ENCODE measurements at places on chromosomes 4 and X. TPM values are rescaled to one million over a fixed set of nuclear protein-coding genes. Genes with fewer than 3 reads are reported as not detected.

Gene PLS3
- polyA plus RNA-seq, result 30.9 TPM

Gene CRMP1
- 506 TPM for polyA plus RNA-seq

Gene AWAT2
- polyA plus RNA-seq, result not detected

Gene HERC5
- 2.8 TPM for polyA plus RNA-seq

Gene AKAP14
- 3.3 TPM for polyA plus RNA-seq

Gene XKRX
- not detected for polyA plus RNA-seq

Gene BST1
- polyA plus RNA-seq, result 1.2 TPM

Gene IBSP
- polyA plus RNA-seq, result not detected

Gene MAGIX
- polyA plus RNA-seq, result 5.5 TPM

Gene RAB39B
- 17.1 TPM for polyA plus RNA-seq

Gene STAG2
- 54.8 TPM for polyA plus RNA-seq

Gene LNX1
- polyA plus RNA-seq, result 9.5 TPM

Gene FGF5
- 0.29 TPM for polyA plus RNA-seq

Gene PNCK
- polyA plus RNA-seq, result 142 TPM

Gene TMPRSS11E
- not detected for polyA plus RNA-seq

Gene FRMD7
- 0.29 TPM for polyA plus RNA-seq

Gene GPM6B
- 432 TPM for polyA plus RNA-seq

Gene TCP11X2
- polyA plus RNA-seq, result 0.74 TPM

Gene TBX22
- 0.21 TPM for polyA plus RNA-seq

Gene P2RY4
- 0.17 TPM for polyA plus RNA-seq

Gene COX7B2
- polyA plus RNA-seq, result not detected

Gene S100G
- 0.36 TPM for polyA plus RNA-seq

Gene P2RY8
- 0.10 TPM for polyA plus RNA-seq

Gene TLR3
- polyA plus RNA-seq, result 2.1 TPM

Gene PAGE2B
- not detected for polyA plus RNA-seq

Gene LRAT
- polyA plus RNA-seq, result 0.80 TPM

Gene C4orf54
- polyA plus RNA-seq, result not detected

Gene ADGRG4
- polyA plus RNA-seq, result 0.03 TPM
